ENCODE measurements at places on chromosomes 2 and 18.

DNA sequence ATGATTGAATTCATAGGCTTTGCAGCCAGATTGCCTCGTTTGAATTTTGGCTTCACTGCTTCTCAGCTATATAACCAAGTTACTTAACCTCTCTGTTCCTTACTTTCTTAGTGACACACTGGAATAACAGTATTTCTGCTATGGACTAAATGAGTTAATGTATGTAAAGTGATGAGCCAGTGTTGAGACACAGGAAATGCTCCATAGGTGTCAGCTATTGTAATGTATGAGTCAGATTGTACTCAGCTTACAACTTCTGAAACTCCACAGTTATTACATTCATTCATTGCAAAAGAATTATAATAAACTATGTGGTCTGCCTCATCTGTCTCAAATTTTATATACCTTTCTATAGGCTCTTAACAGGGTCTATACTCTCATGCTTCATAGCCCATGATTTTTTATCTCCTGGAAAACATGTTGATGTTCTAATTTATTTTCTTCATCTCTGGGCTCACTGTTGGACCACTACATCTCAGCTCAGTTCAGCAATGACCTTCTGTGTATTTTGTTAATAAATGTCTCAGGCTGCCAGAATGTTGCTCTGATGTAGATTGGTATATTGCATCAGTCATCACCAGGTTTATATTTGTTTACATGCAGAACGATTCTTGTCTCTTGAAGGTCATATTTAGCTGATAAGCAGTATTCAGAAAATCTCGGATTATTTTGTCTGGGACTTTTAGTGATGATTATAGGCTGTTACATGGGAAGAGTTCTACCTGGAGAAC is 76.2 kb downstream of the MAP3K20 start:
- DNase-seq: peak; percentile 54

GRCh38 chr2:21361384-21361783 is 237.6 kb downstream of the TDRD15 start:
- no peak for DNase-seq

- no peak for DNase-seq
Observed at GRCh38 chr2:60550984-60551239, 2.5 kb downstream of the BCL11A start.

DNA sequence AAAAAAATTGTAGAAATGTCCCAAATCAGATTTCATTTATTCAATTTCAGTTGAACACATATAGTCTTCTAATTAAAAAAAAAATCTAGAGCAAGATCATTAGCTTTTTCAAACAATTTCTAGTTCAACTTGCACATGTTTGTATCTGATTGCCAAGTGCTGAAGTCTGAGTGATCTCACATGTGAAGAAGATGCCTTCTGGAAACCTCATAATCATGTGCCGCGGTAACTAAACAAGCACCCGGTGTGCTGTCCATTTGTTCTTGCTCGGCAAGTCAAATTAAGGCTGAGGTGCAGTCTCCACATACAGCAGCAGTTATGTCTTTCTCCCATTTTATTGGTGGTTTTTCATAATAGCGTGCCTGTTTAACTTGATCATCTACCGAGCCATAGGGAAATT is 18.7 kb downstream of the CABLES1 start:
- DNase-seq: no peak

GRCh38 chr2:231514225-231514950 is 15.9 kb downstream of the NMUR1 start:
- DNase-seq: peak; percentile 96

DNA sequence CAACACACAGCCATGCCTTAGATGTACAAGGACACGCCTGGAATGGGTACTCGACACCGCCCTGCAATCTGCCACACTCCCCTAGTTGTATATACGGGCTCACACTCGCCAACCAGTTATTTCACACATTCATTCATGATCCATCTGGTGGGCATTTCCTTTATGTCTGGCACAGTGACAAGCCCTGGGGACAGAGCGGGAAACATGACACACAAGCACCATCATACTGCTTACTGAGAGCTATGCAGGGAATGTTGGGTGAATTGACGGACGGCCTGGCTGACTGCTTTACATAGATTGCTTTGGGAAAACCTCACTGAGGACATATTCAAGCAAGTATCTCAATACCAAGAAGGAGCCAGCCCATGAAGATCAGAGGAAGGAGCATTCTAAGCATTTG is 448.0 kb upstream of the SPRED2 start:
- peak; percentile 25 for DNase-seq

DNA sequence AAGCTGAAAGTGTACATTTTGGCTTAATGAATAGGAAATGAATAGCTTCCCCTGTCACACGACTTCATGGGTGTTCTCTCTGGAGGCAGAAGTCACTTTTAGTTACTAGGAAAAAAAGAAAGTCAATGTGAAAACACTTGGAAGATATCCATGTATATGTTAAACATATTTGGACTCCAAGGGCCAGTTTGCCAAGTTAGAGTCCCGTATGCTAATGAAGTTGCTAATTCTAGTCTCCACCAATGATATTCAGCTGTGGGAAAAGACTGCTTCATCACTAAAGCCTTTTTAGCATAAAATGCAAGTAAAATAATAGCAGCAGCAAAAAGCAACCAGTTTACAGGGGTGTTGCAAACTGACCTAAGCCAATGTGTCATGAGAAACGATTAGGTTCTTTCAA is 108.7 kb downstream of the PLCL1 start:
- no peak for DNase-seq

DNA sequence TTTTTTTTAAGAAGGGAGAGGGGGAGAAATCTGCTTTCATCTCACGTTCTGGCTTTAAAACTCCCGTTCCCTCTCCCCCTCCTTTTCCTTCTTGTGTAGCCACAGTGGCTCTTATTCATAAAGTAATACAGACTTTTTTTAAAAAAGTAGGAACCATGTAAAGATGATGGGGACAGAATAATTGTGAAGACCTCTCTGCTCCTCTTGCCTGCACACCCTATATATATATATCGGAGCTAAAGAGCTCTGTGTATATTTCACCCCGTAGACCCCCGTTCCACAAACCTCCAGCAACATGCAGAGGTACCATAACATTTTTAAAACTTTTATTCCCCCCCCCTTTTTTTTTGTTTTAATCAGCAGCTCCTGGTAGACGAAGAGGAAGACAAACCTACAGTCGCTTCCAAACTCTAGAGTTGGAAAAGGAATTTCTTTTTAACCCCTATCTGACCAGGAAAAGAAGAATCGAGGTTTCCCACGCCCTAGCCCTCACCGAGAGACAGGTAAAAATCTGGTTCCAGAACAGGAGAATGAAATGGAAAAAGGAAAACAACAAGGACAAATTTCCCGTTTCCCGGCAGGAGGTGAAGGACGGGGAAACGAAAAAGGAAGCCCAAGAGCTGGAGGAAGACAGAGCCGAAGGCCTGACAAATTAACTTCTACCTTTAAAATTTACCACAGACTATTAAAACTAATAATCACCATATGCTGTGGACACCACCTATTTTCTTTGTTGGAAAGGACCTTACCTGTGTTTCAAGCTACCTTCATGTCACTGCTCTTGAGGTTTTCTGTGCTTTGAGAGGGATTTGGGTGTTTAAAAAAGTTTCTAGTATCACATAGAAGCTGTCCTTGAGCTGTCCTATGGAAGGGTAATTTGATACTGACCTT is 1.7 kb downstream of the HOXD8 start:
- DNase-seq: no peak

- DNase-seq: no peak
Observed at GRCh38 chr18:52537261-52537660, 197.3 kb downstream of the DCC start.

GRCh38 chr2:105786231-105787230 is 41.8 kb downstream of the NCK2 start:
- no peak for DNase-seq

DNA sequence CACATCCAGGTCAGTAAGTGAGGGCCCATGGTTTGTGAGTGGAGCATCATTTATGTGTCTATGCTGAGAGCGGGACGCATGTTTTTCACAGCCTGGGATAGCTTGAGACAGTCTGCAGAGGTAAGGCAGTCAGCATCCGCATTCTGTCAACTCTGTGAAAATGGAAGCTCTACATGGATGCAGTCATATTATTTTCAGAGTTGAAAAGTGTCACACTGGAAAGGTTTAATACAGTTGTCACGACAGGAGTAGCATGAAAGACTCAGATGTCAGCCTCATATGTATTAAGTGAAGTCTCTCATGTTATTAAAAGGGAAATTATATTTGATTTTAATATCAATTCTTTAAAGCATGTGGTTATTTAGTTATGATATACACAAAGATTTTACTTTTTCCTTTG is 436.9 kb upstream of the GYPC start:
- no peak for DNase-seq

- peak; percentile 69 for DNase-seq
Observed at GRCh38 chr2:36356990-36357846, 1.6 kb downstream of the CRIM1 start.

GRCh38 chr18:58378411-58379379 is 250.2 kb downstream of the ALPK2 start:
- no peak for DNase-seq

DNA sequence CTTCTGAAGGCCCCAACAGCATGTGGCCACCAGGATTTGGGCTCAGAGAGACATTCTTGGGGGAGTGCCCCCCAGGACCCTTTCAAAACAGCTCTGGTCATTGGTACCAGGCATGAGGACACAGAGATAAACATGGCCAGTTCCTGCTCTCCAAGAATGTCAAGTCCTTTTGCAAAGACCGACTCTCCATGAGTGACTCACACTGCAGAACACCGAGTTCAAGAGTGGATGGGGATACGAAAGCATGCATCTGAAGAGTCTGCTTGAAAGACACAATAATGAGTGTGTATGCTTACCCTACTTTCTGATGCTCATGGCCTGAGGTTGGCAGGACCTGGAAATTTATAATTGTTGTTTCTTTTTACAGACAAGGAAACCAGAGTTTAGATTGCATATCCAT is 450.6 kb downstream of the TSN start:
- DNase-seq: peak; percentile 8
